ENCODE measurements at places on chromosomes 11 and 22. TPM values are rescaled to one million over a fixed set of nuclear protein-coding genes. Genes with fewer than 3 reads are reported as not detected.
A peak's percentile ranks its signal among the peaks of the same experiment; 100 is the strongest.

SHANK3 gene
- total RNA-seq, result 14.3 TPM

EHD1 gene
- total RNA-seq, result 140 TPM

GRCh38 chr11:134864233-134864967 is 452.4 kb upstream of the B3GAT1 start:
- H3K27ac ChIP-seq, result no peak overlapping the region
- H3K4me3 ChIP-seq, result no peak overlapping the region
- H3K36me3 ChIP-seq, result no peaks in the 10 kb centered on the region
- no peaks in the 10 kb centered on the region for H3K4me1 ChIP-seq

GRCh38 chr22:24105631-24106030 is 75.7 kb upstream of the SUSD2 start:
- H3K27me3 ChIP-seq, result no peaks in the 10 kb centered on the region
- H3K4me3 ChIP-seq, result no peak overlapping the region
- peaks cover 8% of the 10 kb centered on the region for H3K36me3 ChIP-seq
- peak overlapping the region; percentile 80 for H3K27ac ChIP-seq
- H3K4me1 ChIP-seq, result peaks cover 51% of the 10 kb centered on the region

DNA sequence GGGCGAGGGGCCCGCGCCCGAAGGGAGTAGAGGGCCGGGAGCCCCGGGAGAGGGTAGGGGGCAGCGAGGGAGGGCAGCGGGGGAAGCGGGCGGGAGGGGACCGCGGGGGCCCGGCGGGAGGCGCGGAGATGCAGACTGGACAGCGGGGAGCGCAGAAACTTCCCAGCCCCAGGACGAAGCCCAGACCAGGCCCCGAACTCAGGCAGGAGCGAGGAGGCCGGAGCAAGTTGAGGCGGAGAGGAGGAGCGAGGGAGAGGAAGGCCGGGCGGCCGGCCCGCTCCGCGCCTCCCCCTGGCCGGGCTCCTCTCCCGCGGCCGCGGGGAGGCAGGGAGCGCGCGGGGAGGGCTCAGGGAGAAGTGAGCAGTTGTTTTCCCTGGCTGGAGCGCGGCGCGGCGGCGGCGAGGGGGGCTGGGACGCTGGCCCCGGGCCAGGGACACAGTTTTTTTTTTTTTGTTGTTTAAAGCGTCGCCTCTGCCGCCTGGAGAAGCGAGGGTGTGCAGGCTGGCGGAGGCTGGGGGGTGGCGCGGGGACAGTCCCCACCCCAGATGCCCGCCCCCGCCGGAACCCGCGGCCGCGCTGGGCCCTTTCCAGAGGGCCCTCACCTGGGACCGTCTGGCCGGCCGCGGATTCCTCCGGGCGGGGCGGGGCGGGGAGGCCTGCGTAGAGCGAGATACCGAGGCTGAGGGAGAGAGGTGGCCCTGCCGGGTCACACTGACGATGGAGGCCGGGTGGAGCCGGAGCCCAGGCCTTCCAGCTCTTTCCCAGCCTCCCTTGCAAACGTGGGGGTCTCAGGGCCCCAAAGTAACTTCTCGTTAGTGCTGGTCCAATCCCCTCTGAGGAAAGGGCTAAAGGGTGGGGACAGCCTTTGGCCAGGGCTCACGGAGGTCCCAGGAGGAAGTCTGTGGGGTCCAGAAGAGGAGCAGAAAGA is at the start of gene LTBP3:
LTBP3 (minus strand) TSS at position 358 of the 928 bp plus-strand sequence. CDS start 400 bp downstream, outside the sequence.
- H3K27ac ChIP-seq, result peak within 1 kb of the TSS; percentile 96
- H3K27me3 ChIP-seq, result no peaks in the 10 kb centered on the region
- DNase-seq, result peak; percentile 40
- H3K4me3 ChIP-seq, result peak within 1 kb of the TSS; percentile 80
- no peaks in the 10 kb centered on the region for H3K36me3 ChIP-seq

DNA sequence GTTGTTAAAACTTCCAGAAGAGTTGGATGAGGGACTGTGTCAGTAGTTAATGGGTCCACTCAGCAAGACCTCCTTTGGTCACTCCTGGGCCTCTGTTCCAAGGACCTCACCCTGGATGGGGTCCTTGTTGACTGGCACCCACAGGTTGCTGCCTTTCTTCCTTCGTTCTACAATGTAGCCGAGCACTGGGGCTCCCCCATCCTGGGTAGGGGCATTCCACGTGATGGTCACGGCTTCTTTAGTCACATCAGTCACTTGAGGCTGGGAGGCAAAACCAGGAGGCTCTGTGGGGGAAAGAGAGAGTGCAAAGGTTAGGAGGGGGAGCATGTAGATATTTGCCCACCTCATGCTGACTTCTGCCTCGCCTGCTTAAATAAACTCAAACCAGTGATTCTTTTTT is 12.0 kb downstream of the TMEM86A start:
- DNase-seq, result no peak
- H3K36me3 ChIP-seq, result no peaks in the 10 kb centered on the region
- no peak overlapping the region for H3K27ac ChIP-seq

Data from thoracic aorta (tissue), 2 donors.